ENCODE measurements at places on chromosomes 1 and 21.
A peak's percentile ranks its signal among the peaks of the same experiment; 100 is the strongest.

DNA sequence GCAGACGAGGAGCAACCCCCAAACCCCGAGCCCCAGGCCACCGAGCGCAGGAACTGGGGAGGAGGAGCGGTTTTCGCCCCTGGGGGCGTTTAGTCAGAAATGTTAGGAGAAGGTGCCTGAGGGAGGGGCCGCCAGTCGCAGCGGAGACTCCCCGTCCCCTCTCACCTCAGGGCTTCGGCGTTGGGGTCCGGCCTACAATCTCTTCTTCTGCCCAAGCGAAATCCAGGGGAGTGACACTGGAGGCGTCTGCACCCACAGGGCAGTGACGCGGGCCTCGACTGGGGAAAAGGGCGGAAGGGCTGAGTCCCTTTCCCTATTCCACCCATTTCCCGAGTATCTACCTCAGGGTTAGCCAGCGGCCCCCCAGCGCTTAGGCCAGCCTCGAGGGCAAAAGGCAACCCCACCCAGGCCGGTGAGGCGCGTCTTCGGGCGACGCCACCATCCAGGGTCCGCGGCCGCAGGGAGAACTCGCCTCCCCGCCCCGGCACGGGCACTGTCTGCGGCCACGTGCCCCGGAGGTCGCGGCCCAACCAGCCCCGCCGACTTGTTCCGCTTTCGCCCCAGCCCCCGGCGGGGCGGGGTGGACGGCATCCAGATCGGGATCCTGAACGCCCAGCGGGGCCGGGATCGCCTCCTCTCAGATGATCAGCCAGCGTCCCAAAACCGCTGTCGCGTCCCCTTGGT is 118.7 kb upstream of the BARHL2 start:
- no peak for DNase-seq

DNA sequence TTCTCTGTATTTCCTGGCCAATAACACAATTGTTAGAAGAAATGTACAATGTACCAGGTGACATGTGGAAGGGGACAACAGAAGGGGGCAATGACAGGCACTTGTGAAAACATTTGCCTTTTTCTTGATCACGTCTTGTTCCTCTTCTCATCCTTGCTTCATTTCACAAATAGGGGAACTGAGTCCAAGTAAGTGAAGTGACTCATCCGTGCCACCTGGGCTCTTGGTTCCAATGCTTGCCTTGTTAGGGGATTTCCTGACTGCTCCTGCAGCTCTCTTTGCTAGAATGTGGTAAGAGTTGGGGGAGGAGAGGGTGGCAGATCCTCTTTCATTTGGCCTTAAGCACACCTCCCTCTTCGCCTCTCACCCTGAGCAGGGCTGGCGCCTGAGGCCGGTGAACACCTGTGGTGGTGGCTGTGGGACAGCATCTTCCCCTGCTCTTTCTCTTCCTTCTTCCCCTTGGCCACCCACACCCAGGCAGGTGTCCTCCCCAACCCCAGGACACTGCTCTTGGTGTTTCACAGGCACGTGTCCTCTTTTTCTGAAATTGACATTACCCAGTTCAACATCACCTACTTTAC is 2.2 kb upstream of the RHEX start:
- DNase-seq, result peak; percentile 5

GRCh38 chr1:31734582-31735107 is 29.5 kb downstream of the ADGRB2 start:
- DNase-seq, result no peak

- no peak for DNase-seq
These were observed 2.0 kb upstream of the ZNF678 start for GRCh38 chr1:227561241-227561907.

DNA sequence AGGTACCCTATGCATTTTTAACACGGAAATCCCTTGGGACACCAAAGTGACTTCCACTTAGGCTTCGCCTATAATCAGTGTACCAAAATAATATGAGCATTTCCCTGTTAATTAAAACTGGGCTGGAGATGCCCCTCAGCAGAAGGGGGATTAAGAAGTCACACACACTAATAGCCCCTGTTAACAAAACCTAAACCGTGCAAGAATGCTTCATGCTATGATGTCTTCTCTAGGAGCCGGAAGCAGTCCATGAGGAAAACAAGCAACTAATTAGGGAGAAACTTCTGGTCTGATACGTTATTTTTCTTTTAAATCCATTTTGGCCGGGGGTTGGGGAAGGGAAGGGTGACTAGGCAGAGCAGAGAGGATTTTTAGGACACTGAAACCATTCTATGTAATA is 123.4 kb downstream of the ESRRG start:
- DNase-seq, result no peak

DNA sequence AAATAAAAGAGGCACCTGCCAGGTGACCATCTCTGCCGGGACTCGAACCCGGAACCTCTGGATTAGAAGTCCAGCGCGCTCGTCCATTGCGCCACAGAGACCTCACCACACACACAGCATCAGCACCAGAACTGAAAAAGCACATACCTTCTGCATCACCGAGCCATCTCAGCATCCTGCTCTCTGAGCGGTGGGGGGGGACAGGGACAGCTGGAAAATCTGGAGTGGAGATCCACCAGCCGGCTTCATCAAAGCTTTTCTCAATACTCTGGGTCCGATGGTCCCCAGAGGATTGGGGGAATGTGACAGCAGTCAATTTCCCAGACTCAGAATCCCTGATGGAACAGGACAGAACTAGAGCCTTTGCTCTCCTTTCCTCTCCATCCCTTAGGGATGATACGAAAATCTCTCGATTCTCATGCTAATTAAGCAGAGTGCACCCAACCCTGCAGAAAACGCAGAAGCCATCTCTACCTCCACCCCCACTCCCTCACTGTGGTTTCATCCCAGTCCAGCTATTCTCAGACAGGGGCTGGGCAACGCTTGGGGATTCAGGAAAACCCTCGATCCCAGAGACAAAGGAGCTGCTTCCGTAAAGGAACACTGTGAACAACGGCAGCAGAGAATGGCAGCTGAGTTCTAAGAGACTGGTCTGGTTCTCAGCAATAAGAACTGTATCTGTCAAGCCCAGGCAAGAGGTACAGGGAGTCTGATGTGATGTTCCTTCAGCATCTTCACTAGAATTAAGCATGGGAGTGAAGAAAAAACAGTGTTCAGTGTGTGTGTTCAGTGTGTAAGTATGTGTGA is 29.6 kb upstream of the CADM3 start:
- DNase-seq, result no peak

GRCh38 chr1:157162345-157162744 is 24.1 kb upstream of the ETV3 start:
- no peak for DNase-seq

DNA sequence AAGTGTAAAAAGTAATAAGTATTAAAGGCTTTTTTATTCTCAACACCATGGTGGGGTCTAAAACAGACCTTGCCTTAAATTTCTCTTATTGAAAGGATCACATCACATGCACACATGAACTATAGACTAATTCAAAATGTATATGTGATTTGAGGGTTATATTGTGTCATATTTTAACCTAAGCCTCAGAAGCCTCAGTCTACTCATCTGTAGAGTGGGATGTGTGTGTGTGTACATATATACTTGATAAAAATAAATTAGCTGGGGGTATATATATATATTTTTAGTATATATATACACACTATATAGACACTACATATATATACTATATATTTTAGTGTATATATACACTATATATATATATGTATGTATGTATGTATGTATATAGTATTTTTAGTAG is 58.8 kb downstream of the KCTD3 start:
- DNase-seq, result no peak

DNA sequence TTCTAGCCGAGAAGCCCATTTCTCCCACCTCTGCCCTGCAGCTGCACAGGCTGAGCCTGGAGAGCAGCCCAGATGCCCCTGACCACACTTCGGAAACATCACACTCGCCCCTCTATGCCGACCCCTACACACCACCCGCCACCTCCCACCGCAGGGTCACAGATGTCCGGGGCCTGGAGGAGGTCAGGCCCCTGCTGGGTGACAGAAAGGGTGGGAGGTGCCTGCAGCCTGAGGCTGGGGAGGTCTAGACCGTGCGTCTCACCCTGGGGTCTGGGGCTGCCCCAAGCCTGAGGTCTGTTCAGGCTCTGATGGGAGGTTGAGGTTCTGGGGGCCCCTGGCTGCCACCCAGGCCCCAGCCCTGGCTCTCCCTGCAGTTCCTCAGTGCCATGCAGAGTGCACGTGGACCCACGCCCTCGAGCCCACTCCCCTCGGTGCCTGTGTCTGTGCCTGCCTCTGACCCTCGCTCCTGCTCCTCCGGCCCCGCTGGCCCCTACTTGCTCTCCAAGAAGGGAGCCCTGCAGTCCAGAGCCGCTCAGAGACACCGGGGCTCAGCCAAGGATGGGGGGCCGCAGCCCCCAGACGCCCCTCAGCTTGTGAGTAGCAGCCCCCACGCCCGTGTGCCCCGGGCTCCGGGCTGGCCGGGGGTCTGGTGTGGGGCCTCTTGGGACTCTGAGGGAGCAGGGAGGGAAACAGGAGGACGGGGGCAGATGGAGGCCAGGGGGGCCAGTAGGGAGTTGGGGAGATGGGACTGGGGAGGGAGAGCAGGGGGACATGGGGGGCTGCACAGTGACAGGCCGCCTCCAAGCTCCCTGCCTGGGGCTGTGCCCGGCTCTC is 7.4 kb downstream of the PLEKHN1 start:
- DNase-seq, result no peak

DNA sequence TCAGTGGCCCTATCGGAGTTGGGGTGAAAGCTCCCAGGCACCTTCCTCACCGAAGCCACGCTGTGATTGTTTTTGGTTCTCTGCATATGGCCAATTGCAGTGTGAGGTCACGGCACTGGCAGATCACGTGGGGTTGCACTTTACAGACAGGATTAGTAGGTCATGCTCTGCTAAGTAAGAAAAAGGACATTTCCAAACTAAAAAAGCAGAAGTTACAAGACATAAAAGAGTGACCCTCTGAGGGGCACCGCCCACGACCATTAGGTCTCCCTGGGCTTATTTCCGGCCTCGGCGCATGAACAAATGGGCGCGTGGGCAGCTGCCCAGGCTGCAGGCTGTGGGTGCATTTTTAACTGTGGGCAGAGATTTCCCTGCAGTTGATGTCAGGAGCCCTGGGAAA is 2.0 kb downstream of the CAPN9 start:
- DNase-seq, result no peak

DNA sequence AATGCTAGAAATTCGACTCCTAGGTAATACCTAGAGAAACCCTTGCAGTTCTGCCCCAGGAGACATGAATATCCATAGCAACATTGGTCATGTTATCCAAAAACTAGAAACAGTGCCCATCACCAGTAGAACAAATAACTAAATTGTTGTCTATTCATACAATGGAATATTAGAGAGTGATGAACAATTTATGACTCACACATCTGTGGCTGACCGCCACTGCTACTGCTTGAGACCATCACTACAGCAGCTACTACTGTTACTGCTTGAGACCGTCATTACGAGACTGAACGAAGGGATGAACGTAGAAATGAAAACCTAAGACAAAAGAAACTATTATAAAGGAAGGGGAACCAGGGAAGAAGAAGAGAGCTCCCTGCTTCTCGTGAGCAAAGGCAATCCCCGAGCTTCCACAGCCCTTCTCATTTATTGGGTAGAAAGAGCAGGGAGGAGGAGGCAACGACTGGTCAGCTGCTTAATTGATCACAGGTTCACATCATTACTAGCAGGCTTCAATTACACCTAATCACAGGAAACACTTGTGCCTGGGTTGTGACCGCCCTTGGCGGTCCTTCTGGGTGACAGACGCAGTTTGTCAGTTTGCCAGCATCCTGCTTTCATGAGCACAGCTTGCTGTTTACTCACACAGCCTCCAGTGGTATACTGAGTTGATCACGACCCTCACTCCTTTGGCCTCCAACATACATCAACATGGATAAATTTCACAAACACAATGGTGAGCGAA is 14.1 kb upstream of the PADI4 start:
- no peak for DNase-seq

DNA sequence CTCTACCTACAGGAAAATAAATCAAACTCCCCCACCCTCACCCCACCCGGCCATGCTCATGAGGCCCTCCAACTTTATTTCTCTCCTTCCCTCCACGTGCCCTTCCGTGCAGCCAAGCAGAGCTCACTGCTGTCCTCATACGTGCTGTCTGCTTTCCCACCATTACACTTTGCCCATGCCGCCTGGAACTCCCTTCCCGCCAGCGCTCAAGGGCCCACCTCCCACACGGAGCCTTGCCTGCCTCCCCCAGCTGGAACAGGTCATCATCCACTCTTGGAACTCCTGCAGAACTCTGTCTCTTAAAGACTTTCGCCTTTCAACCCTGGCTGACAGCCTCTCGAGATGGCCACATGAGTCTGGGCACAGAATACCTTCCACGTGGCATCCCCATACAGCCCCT is 42.4 kb downstream of the GLIS1 start:
- no peak for DNase-seq

DNA sequence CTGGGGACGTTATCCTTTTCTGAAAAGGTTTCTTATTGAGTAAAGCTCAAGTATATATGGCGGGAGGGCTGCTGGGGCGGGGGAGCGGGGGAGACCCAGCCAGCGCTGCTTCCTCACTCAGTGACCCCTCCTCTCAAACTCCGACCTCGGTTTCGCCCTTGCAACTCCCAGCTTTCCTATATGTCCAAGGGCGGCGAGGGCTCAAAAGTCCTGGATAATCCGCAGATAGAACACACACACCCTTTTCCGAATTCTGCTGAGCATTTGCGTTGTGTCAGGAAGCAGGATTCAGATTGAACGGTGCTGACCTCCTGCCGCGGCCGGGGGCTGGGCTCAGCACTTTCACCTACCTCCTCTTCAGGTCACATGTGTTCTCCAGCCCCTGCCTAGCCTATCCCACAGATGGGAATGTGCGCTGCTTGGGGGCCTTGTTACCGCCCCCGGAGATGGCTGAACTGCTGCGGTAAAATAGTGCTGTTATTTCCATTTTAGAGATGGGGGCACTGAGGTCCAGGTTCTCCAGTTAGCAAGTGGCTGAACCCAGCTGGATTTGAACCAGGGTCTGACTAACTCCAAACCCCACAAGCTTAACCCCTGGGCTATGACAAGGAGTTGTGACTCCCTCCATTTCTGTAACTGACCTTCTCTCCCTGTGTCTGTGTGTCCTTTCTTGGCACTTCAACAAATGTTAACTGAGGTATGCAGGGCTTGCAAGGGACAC is 795 bp upstream of the AHDC1 start:
- DNase-seq, result no peak

DNA sequence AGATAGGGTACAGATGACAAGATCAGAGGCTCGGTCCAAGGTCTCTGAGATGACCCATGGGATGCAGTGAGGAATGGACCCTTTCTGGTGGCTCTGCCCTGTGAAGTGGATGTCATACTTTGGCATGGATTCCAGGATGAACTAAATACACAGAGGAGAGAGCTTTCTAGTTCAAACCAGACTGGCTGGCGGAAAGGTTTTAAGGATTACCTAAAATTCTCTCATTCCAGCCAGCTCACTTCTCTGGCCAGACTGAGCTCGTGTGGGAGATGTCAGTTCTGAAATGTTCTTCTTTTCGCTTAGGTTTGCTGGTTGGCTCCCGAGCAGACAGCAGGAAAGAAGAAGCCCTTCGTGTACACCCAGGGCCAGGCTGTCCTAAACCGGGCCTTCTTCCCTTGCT is 6.2 kb downstream of the RNPEP start:
- no peak for DNase-seq

- no peak for DNase-seq
These were observed 126.2 kb upstream of the SMYD2 start for GRCh38 chr1:214154596-214155292.

All from NCI-H1694 treated with DMSO at 0.1 percent for 48 hours (cell line).